ENCODE measurements at places on chromosomes 5 and 9.

DNA sequence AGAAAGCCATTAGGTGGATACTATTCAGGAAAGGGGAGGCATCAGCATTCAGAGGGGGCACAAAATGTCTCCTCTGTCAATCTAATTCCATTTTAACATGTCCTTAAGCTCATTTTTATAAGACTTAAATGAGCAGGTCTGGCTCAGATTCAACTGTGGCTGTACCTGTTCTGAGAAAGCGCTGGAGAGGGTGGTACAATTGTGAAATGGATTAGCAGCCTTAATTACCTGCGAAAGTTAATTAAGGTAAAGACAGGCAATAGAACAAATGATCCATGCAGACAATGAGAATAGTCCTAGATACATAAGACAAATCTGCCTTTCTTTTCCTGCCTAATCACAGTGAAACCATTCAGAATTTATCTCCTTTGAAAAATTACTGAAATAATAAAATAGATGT lies 96.2 kb downstream of the TAF11L14 start:
- no peak for DNase-seq

- DNase-seq = no peak
Observed at GRCh38 chr9:133141833-133142595, 21.0 kb upstream of the RALGDS start.

GRCh38 chr5:86885489-86886230 lies 267.9 kb downstream of the COX7C start:
- DNase-seq = no peak

- DNase-seq = no peak
Observed at GRCh38 chr9:131258698-131259431, 17.4 kb downstream of the FAM78A start.

- DNase-seq = no peak
Observed at GRCh38 chr5:151612689-151613427, 21.7 kb upstream of the FAT2 start.

Data from posterior cingulate gyrus (tissue), 11 donors.